ENCODE measurements at places on chromosomes 4 and X. TPM values are rescaled to one million over a fixed set of nuclear protein-coding genes. Genes with fewer than 3 reads are reported as not detected.

Gene LDB2
- total RNA-seq, result 8.0 TPM

Gene MAP9
- 3.1 TPM for total RNA-seq

Gene FRMD7
- not detected for total RNA-seq

Gene PLP1
- not detected for total RNA-seq

Gene FGF2
- 42.9 TPM for total RNA-seq

Gene MAGEB16
- total RNA-seq, result not detected

Gene TEX13D
- total RNA-seq, result not detected

DNA sequence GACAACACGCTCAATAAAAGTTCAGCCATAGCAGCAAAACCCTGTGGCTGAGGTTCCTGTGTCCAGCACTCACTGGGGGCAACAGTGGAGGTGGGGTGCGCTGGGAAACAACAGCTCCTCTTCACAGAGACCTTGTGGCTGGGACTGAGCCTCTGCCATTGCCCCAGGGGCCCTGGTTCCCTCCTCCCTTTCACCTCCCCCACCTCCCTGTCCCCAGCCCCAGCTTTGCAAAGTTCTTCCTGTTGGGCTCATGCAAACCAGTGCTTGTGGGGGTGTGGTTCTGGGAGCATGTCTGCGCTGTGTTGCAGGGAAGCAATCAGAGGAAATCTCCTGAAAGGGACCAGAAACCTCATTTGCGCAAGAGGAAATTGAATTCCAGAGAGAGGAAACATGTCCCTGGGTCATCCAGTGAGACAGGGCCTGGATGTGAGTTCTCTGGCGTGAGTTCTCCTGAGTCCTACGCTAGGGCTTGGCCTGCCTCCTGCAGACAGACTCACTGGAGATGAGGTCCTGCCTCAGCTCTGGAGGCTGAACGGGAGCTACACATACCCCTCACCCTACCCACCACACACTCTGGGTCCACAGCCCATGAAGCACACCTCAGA lies 7.4 kb downstream of the FATE1 start:
- H3K36me3 ChIP-seq, result no peaks in the 10 kb centered on the region
- DNase-seq, result no peak
- no peaks in the 10 kb centered on the region for H3K27me3 ChIP-seq
- no peaks in the 10 kb centered on the region for H3K4me1 ChIP-seq
- no peak overlapping the region for H3K27ac ChIP-seq

DNA sequence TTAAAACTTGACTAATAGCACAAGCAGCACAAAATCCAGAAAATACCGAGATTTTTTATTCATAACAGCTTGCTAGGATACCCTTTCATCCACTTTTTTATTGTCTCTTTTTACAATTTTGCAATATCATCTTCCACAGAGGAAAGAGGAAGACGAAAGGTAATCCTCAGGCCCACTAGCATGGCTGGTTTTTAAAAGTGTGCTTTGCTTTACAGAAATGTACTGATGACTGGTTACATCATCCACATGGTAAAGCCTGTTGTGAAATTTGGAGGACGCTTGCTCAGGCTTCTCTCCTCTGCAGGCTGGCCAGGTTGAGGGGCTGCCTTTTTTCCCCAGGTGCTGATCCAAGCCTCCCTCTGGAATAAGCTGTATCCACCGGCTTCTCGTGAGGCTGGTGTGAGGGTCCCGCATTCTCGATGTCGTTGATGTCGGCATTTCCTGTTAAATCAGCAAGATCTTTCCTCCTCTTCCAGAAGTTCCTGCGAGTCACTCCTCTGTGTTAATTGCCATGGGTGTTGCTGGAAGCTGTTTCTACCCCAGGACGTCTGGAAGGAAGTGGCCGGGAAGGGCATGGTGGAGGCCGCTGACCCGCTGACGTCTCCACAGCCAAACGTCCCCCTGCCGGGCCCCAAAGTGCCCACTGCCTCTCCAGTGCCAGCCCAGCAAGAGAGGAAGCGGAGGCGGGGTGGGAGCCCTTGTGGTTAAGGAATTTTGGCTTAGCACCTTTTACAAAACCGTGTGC lies 5.8 kb upstream of the DGKQ start:
- H3K27ac ChIP-seq, result no peak overlapping the region
- H3K4me1 ChIP-seq, result no peaks in the 10 kb centered on the region
- no peak for DNase-seq

GRCh38 chr4:108937066-108937465 lies 174.2 kb upstream of the ETNPPL start:
- no peak for DNase-seq
- no peaks in the 10 kb centered on the region for H3K27me3 ChIP-seq
- H3K4me1 ChIP-seq, result peaks cover 7% of the 10 kb centered on the region
- H3K36me3 ChIP-seq, result no peaks in the 10 kb centered on the region
- H3K4me3 ChIP-seq, result no peak overlapping the region

GRCh38 chr4:30717208-30718020 lies 2.8 kb upstream of the PCDH7 start:
- no peaks in the 10 kb centered on the region for H3K4me1 ChIP-seq
- H3K4me3 ChIP-seq, result 0 out of 2 replicates have a peak overlapping the region, but pooled peaks have one; percentile 5
- H3K36me3 ChIP-seq, result no peaks in the 10 kb centered on the region
- H3K27me3 ChIP-seq, result peaks cover 22% of the 10 kb centered on the region
- DNase-seq, result no peak

- DNase-seq, result no peak
- H3K36me3 ChIP-seq, result no peaks in the 10 kb centered on the region
- no peaks in the 10 kb centered on the region for H3K27me3 ChIP-seq
- no peaks in the 10 kb centered on the region for H3K4me1 ChIP-seq
- no peak overlapping the region for H3K4me3 ChIP-seq
- no peak overlapping the region for H3K27ac ChIP-seq
These were observed 210.7 kb downstream of the PDGFRA start for GRCh38 chr4:54439831-54440243.

DNA sequence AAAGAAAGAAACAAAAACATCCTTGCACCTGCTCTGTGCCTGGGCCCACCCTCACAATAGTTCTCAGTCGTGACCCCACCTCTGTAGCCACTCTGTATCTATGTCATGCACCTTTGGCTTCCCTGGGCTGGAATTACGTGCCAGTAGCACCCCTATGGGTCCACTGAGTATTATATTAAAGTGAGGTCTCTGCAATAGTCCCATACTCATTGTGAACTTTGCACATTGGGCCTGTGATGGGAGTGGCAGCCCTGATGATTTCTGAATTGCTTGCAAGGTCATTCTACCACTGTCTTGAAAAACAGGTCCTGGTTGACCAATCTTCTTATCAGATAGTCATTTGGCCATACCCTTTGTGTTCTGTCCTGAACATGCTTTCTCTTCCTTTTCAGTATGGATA lies 1012.1 kb downstream of the RAB28 start:
- no peaks in the 10 kb centered on the region for H3K4me1 ChIP-seq
- no peak for DNase-seq
- no peak overlapping the region for H3K4me3 ChIP-seq
- H3K27ac ChIP-seq, result no peak overlapping the region
- no peaks in the 10 kb centered on the region for H3K27me3 ChIP-seq
- H3K36me3 ChIP-seq, result no peaks in the 10 kb centered on the region

- no peaks in the 10 kb centered on the region for H3K27me3 ChIP-seq
- H3K4me3 ChIP-seq, result no peak overlapping the region
- no peaks in the 10 kb centered on the region for H3K36me3 ChIP-seq
- H3K4me1 ChIP-seq, result no peaks in the 10 kb centered on the region
- DNase-seq, result no peak
These were observed 472.7 kb downstream of the ARAP2 start for GRCh38 chr4:35771571-35771970.

DNA sequence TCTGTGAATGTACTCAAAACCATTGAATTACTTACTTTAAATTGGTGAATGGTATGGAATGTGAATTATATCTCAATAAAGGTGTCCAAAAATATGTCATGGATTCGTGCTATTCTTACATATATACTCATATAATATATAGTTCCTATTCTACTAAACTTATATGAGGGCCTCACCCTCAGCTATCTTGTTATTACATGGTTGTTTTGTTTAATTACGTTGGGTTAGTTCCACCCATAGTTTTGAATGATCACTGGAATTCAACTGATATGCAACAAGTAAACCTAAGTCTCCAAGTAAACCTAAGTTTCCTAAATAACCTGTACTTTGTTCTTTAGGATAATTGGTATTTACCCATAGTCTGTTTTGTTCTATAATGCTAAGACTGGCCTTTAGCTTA lies 30.6 kb upstream of the CD99L2 start:
- H3K27me3 ChIP-seq, result no peaks in the 10 kb centered on the region
- DNase-seq, result no peak
- H3K27ac ChIP-seq, result no peak overlapping the region
- no peaks in the 10 kb centered on the region for H3K4me1 ChIP-seq
- no peaks in the 10 kb centered on the region for H3K36me3 ChIP-seq
- H3K4me3 ChIP-seq, result no peak overlapping the region

DNA sequence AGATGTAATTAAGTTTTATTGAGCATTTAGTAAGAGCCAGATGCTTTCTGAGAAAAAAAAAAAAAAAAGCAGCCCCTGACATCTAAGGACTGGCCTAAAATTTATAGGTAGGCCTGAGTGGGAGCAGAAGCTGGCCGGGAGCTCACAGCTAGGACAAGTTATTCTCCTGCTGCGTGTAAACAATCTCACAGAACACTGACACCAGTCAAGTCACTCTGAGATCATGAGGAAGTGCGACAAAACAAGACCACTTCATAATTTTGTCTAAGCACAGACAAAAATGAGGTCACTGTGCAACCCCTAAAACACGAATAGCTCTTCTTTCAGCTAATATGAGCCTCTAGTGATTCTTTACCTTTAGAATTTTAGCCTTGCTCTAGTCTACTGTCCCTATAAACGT lies 15.3 kb upstream of the NSUN7 start:
- no peaks in the 10 kb centered on the region for H3K36me3 ChIP-seq
- H3K27me3 ChIP-seq, result no peaks in the 10 kb centered on the region
- H3K4me3 ChIP-seq, result no peak overlapping the region
- no peaks in the 10 kb centered on the region for H3K4me1 ChIP-seq
- DNase-seq, result no peak

DNA sequence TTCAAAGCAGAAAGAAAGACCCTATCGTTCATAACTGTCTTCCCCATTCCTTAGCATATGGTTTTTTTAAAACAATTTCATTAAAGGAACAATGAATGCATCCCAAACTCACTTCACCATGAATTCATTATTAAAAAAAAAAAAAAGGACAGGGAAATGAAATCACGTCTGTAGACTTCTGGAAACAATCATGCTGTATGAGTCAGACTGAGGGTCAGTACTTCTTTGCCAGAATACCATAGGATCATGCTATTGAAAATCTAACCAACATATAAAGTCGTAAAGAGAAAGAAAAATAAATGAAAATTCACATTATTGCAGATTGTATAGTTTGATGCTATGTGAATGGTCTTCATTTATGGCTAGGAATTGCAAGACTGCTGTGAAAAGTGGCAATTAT lies 144.4 kb downstream of the PCDH18 start:
- H3K36me3 ChIP-seq, result no peaks in the 10 kb centered on the region
- H3K4me1 ChIP-seq, result no peaks in the 10 kb centered on the region
- DNase-seq, result peak; percentile 34
- H3K27me3 ChIP-seq, result no peaks in the 10 kb centered on the region

GRCh38 chrX:28351801-28352200 lies 235.4 kb upstream of the IL1RAPL1 start:
- H3K27me3 ChIP-seq, result no peaks in the 10 kb centered on the region
- no peak for DNase-seq
- H3K4me3 ChIP-seq, result no peak overlapping the region
- H3K4me1 ChIP-seq, result no peaks in the 10 kb centered on the region
- H3K36me3 ChIP-seq, result no peaks in the 10 kb centered on the region

DNA sequence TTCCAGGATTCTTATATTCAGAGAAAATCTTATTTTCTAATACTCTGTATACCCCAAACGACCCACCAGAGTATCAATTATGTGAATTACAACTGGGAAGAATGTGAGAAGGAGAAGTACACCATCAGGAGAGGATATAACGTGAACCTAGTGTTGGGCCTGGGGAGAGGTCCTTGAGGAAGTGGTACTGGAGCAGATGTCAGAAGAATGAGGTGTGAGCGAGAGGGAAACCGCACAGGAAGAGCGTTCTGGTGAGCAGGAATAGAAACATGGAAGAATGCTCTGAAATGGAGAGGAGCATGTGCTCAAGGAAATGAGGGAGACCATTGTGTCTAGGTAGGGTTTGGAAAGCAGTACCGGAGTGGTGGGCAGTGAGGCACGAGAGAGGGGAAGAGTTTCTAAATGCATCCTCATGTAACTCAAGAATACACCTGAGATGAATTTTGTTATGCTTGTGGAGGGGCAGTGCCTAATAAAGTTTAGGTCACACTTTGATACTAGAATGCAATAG lies 151.6 kb downstream of the GRID2 start:
- DNase-seq, result no peak
- H3K27ac ChIP-seq, result no peak overlapping the region
- H3K4me1 ChIP-seq, result no peaks in the 10 kb centered on the region

DNA sequence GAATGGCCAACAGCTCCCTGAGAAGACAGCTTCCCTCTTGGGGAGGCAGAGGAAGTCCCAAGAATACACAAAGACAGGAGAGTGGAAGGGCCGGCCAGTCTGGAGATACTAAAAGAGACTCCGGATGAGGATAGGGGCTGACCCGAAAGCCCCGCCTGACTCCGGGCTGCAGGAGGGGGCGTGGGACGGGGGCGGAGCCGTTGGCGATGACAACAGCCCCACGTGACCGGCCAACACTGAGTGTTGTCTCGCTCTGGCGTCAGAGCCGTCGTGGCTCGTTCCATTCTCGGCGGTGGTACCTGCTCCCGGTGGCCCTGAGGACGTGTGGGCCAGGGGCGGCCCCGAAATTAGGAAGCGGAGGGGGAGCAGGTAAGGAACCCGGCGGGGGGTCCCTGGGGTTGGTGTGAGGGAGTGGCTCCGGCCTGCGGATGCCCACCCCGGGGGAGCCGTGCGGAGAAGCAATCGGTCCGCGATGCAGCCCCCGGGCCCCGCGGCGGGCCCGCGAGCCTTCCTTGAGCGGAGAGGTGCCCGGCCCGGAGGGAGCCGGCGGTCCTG lies at the start of gene BEX4:
Gene BEX4, plus strand, starts transcription at position 239 of the 555 bp plus-strand sequence. CDS start 1,046 bp downstream, outside the sequence.
- DNase-seq, result peak; percentile 1
- peak within 1 kb of the TSS; percentile 31 for H3K4me3 ChIP-seq
- no peaks in the 10 kb centered on the region for H3K27me3 ChIP-seq

DNA sequence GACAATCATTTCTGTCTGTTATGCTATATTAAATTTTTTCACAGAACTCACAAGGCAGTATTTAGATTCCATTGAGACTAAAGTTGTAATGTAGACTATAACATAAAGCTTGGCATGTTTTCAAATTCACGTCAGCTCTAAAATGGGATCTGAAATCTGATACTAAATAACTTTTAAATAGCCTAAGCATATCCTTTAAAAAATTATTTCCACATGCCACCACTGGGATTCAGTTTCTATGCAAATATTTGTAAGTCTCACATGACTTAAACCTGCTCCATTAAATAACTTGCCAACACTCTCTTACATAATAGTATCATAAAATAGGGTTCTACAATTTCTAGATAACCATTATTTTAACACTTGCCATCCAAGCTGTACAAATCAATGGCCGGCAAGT lies 32.4 kb downstream of the KLHL8 start:
- H3K27me3 ChIP-seq, result no peaks in the 10 kb centered on the region
- H3K4me1 ChIP-seq, result peaks cover 13% of the 10 kb centered on the region
- DNase-seq, result no peak
- H3K4me3 ChIP-seq, result no peak overlapping the region

GRCh38 chr4:105622269-105622668 lies 69.8 kb downstream of the ARHGEF38 start:
- no peak for DNase-seq
- no peaks in the 10 kb centered on the region for H3K36me3 ChIP-seq
- no peak overlapping the region for H3K4me3 ChIP-seq
- H3K27me3 ChIP-seq, result no peaks in the 10 kb centered on the region
- no peak overlapping the region for H3K27ac ChIP-seq

All from SJSA1 (cell line).